Stimulated activated naive CD4-positive, alpha-beta T cell (primary cell): ENCODE measurements at places on chromosomes 5 and 9.

- no peak for DNase-seq
Measured at GRCh38 chr9:113154946-113155345, 4.1 kb downstream of the SLC31A2 start.

DNA sequence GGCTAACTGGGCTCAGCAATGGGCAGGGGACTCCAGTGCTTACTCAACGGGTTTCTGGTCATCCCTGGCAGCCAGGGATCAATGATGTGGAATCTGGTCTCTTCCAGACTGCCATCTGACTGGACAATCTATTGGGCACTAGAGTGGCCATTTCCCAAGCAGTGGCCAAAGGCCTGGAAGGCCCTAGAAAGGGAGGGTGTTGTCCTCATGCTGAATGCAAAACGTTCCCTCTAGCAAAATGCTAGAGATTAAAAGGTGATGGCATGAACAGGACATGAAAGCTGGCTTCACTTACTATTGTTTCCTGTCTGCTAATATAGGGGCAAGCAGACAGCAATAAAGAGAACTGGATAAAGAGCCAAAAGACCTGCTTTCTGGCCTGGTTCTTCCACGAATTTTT lies 254.2 kb upstream of the PANK3 start:
- no peak for DNase-seq

DNA sequence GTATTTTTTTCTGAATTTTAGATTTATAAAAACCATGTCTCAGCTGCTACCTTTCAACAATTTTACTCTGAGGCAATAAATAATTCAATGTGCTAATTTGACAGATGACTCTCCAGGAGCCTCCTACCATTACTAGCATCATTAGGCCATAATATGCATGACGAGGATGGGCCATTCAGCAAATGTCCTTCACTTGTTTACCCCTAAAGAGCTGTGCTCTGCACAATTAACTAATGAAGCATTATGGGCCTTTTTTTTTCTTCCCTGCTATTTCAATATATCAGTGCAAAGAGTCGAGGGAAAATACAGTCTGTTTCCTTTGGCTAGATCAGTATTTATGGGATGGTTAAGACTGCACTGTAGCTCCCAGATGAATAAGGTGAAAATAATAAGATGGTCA lies 627.2 kb downstream of the ISL1 start:
- no peak for DNase-seq

- DNase-seq, result no peak
Measured at GRCh38 chr9:109627042-109627441, 128.9 kb upstream of the PTPN3 start.

GRCh38 chr5:124494540-124495116 lies 251.8 kb downstream of the ZNF608 start:
- no peak for DNase-seq

DNA sequence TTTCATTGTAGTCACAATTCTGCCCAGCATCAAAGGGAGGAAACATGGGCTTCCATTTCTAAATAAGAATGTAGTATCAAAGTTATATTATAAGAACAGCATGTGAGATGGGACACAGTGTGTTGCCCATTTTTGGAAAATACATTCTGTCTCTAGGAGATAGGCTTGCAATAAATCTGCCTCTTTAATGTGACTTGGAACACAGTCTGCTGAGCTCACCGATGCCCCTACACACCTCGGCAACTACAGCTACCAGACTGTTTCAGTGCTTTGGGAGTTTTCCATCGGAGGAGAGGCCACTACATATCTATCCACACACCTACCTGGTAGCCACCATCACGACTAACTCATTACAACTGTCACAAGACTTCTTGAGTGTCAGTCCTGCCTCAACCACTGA lies 18.9 kb upstream of the FCHO2 start:
- DNase-seq, result no peak

DNA sequence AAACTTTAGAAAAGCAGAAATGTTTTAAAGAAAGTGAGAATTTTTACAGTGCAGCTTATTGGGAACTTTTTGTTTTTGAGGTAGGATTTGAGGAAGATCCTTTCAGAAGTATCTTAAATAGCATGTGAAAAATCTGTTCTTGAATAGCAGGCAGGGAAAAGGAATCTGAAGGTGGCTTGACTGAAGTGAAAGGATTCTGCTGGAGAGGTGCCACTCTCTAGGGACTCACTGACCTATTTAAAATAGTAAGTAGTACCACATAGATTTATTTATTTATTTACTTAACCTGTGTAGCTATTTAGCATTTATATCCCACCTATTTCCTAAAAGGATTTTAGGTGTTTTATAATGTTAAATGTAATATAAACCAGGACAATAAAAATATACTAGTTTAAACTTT lies 69.1 kb downstream of the NIPBL start:
- no peak for DNase-seq

- DNase-seq, result no peak
Measured at GRCh38 chr5:135371622-135372232, 27.3 kb downstream of the MACROH2A1 start.

GRCh38 chr5:102211165-102211564 lies 84.9 kb downstream of the SLCO4C1 start:
- no peak for DNase-seq

DNA sequence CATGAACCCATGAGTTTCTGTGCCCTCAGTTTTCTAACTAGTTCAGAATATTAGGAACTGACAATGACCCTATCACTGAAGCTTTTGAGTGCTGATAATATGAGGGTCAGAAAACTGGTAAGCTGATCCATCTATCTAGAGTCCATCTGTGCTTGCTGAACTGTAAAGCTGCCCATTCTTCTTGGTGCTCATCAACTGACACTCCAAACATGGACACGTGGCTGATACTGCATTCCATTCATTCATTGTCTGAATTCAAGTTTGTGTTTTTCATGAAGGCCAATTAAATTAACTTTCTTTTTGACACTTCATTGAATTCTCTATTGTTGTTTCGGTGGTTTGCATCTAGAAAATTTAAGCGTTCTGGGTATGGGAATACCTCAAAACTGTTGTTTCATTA lies 17.6 kb downstream of the NREP start:
- no peak for DNase-seq
